SJSA1 (cell line): ENCODE measurements at places on chromosomes 1 and 21. TPM values are rescaled to one million over a fixed set of nuclear protein-coding genes. Genes with fewer than 3 reads are reported as not detected.
A peak's percentile ranks its signal among the peaks of the same experiment; 100 is the strongest.

- H3K36me3 ChIP-seq = peaks cover 8% of the 10 kb centered on the region
- no peaks in the 10 kb centered on the region for H3K27me3 ChIP-seq
- no peak for DNase-seq
- H3K4me3 ChIP-seq = peak overlapping the region; percentile 89
- H3K27ac ChIP-seq = peak overlapping the region; percentile 87; the same call in 1 of the 2 replicates
Measured at GRCh38 chr1:52554267-52554640, 1.4 kb upstream of the TUT4 start.

DNA sequence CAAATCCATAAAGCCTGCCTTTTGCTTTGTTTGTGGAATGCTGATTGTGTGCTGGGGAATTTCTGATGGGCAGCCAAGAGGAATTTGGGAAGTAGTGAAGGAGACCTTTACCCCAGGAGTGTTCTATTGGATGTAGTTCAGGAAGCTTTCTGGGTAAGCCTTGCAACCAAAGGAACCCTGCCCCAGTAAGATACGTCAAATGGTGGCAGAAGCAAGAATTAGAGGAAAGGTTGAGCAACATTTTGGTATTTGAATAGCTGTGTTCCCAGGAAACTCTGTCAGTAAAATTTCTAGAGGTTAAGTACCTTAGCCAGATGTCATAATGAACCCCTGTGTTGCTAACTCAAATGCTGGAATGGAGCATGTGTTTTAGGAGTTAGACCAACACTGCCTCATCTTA is 6.4 kb downstream of the MGST3 start:
- H3K4me3 ChIP-seq = no peak overlapping the region
- no peaks in the 10 kb centered on the region for H3K27me3 ChIP-seq
- no peak overlapping the region for H3K27ac ChIP-seq
- DNase-seq = no peak

DNA sequence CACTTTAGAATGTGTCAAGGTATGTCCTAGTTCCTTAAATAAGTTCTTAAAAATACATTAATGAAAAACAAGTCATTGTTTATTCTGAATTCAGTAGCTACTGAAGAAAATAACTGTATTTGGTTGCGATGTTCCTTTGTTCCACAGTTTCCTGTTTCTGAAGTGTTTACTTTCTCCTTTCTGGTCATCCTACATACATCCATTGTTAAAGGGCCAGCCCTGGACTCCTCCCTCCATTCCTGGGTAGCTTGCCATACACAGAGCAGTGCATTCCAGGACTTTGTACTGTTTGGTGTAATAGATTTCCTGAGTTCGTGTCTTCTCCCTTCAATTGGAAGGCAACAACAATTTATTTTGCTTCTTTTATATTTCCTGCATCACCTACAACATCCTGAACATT is 845.4 kb upstream of the CXADR start:
- H3K4me1 ChIP-seq = peaks cover 3% of the 10 kb centered on the region; the same call in 1 of the 2 replicates
- no peaks in the 10 kb centered on the region for H3K36me3 ChIP-seq
- H3K4me3 ChIP-seq = no peak overlapping the region
- no peak for DNase-seq

GRCh38 chr1:3668148-3668547 is 15.8 kb downstream of the TP73 start:
- no peaks in the 10 kb centered on the region for H3K27me3 ChIP-seq
- no peaks in the 10 kb centered on the region for H3K4me1 ChIP-seq
- no peak for DNase-seq
- H3K27ac ChIP-seq = no peak overlapping the region

DNA sequence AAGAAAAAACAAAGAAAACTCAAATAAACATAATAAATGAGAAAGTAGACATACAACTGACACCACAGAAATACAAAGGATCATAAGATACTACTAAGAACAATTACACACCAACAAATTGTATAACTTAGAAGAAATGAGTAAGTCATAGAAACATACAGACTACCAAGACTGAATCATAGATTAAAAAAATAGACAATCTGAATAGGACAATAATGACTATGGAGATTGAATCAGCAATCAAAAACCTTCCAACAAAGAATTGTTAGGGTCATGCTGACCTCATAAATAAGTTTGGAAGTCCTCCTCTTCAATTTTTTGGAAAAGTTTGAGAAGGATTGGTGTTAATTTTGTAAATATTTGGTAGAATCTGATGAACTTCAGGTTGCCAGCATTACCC is 159.0 kb downstream of the PTBP2 start:
- no peak overlapping the region for H3K27ac ChIP-seq
- H3K4me1 ChIP-seq = no peaks in the 10 kb centered on the region
- H3K4me3 ChIP-seq = no peak overlapping the region
- DNase-seq = no peak
- H3K27me3 ChIP-seq = no peaks in the 10 kb centered on the region

GRCh38 chr1:8116894-8117264 is 90.8 kb upstream of the ERRFI1 start:
- H3K4me1 ChIP-seq = peaks cover 42% of the 10 kb centered on the region
- no peaks in the 10 kb centered on the region for H3K36me3 ChIP-seq
- H3K27me3 ChIP-seq = no peaks in the 10 kb centered on the region
- H3K27ac ChIP-seq = peak overlapping the region; percentile 28
- DNase-seq = peak; percentile 77

DNA sequence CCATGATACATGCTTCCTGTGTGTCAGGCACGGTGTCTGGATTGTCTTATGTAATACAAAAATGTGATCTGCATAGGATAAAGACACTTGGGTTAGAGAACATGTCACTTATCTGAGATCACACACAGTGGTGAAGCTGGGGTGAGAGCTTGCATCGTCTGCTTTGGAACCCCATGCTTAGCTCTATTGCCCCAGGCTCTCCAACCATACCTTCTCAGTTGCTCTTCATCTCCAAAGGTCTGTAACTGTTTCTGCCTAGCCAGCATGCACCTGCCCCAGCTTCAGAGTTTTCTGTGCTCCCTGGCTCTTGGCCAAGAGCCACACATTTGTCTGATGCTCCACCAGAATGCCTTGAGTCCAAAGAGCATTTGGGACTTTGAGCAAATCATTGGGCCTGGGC is 93.9 kb upstream of the COG2 start:
- peaks cover 10% of the 10 kb centered on the region for H3K4me1 ChIP-seq
- H3K4me3 ChIP-seq = no peak overlapping the region
- no peak overlapping the region for H3K27ac ChIP-seq
- no peaks in the 10 kb centered on the region for H3K27me3 ChIP-seq
- DNase-seq = no peak
- H3K36me3 ChIP-seq = no peaks in the 10 kb centered on the region

DNA sequence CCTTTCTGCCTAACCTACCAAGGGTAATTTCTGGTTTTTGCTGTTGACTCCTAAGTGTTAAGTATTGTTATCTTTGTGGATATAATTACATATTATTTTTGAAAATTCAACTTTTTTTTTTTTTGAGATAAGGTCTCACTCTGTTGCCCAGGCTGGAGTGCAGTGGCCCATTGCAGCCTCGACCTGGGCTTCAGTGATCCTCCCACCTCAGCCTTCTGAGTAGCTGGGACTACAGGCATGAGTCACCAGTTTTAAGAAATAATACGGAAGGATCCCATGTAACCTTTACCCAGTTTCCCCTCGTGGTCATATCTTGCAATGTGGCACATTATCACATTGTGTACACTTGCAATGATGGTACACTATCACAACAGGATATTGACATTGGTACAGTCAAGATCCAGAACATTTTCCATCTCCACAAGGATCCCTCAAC is 3.1 kb downstream of the CHD1L start:
- DNase-seq = no peak
- H3K4me1 ChIP-seq = peaks cover 11% of the 10 kb centered on the region
- no peak overlapping the region for H3K4me3 ChIP-seq
- H3K36me3 ChIP-seq = peaks cover 3% of the 10 kb centered on the region

- H3K27me3 ChIP-seq = no peaks in the 10 kb centered on the region
- H3K27ac ChIP-seq = no peak overlapping the region
- DNase-seq = no peak
Measured at GRCh38 chr1:41608211-41608610, 123.7 kb upstream of the EDN2 start.

DNA sequence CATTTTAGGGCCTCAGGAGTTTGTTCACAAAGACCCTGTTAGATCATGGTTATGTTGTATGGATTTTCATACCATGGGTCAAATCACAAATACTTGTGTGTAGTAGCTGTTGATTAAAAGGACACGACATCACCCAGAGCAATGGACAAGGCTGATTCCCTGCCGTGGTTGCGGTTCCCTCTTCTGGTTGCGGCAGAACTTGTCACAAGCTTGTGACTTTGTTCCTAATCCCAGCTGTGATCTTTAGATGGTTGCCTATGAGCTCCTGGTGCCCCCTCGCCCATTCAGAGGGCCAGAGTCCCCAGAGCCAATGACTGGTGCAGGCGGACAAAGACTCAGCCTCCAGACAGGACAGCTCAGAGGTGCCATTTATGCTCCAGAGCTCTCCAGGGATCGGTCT is 11.8 kb upstream of the SDHB start:
- peaks cover 30% of the 10 kb centered on the region for H3K4me1 ChIP-seq
- H3K27me3 ChIP-seq = no peaks in the 10 kb centered on the region
- no peak overlapping the region for H3K4me3 ChIP-seq
- no peak for DNase-seq
- no peaks in the 10 kb centered on the region for H3K36me3 ChIP-seq

DNA sequence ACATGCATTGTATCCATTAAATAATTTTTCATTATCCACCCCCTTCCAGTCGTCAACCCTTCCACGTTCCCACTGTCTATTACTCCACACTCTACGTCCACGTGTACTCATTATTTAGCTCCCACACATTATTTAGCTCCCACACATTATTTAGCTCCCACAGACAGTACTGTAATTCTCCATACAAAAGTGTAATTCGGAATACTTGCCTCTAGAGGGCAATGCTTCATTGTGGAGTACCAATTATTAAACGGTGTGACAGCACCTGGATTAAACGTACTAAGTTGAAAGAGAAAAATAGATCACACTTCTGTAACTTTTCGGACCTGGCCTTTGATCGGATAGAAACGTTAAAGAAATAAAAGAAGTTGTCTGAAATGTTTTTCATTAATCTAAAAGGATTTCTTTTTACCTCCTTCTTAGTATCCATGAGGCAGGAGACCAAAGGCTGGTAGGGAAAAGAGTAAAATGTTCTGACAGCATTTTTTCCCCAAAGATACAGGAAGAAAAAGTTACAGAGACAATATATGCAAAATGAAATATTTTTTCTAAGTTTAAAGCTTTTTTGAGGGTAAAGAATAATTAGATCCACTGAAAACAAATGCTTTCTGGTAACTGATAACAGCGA is 99.2 kb downstream of the LHX8 start:
- no peaks in the 10 kb centered on the region for H3K4me1 ChIP-seq
- no peaks in the 10 kb centered on the region for H3K36me3 ChIP-seq
- H3K27ac ChIP-seq = no peak overlapping the region
- no peak for DNase-seq
- H3K4me3 ChIP-seq = no peak overlapping the region

- H3K4me1 ChIP-seq = no peaks in the 10 kb centered on the region
- H3K36me3 ChIP-seq = no peaks in the 10 kb centered on the region
- no peak overlapping the region for H3K4me3 ChIP-seq
- H3K27me3 ChIP-seq = no peaks in the 10 kb centered on the region
- no peak for DNase-seq
Measured at GRCh38 chr1:193771596-193771995, 585.2 kb upstream of the B3GALT2 start.

- peak overlapping the region; percentile 31 for H3K27ac ChIP-seq
- no peak for DNase-seq
- H3K4me3 ChIP-seq = no peak overlapping the region
- no peaks in the 10 kb centered on the region for H3K27me3 ChIP-seq
- H3K36me3 ChIP-seq = peaks cover 6% of the 10 kb centered on the region
Measured at GRCh38 chr1:40385437-40386358, 12.2 kb downstream of the SMAP2 start.

GRCh38 chr1:205488074-205488723 is 16.3 kb upstream of the CDK18 start:
- H3K36me3 ChIP-seq = no peaks in the 10 kb centered on the region
- DNase-seq = no peak
- no peaks in the 10 kb centered on the region for H3K4me1 ChIP-seq
- H3K4me3 ChIP-seq = no peak overlapping the region
- H3K27me3 ChIP-seq = peaks cover 22% of the 10 kb centered on the region

DNA sequence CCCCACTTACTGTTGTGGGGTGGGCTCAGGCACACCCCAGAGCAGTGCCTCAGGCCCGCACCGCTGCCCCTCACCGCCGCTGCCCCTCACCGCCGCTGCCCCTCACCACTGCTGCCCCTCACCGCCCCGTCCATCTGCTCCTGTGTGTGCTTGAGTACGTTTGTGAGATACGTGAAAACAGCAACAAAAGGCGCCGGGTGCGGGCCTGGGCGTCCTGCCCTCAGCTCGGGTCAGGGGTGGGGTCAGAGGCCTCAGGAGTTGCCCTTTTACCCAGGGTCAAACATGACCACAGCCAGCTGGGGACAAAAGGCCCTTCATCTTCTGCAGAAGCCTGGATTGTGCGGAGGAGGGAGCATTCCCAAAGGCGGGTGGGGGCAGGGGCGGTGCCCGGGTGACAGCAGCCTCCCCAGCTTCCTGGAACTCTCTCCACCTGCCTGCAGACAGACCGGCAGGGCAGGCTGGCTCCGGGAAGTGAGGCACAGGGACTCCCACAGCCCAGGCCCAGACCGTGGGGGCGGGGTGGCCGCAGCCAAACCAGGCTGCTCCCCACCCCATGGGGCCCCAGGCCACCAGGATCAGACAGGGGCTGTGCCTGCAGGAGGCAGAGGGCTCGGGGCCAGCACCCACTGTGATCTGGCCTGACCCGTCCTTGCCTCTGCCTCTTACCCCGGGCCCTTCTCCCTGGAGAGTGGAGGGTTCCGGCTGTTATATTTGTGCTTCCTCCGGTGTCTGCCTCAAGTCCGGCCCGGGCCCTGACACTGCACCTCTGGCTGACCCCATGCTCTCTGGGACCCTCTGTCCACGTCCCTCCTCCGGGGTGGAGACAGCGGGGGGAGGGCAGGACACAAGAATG is 2.3 kb upstream of the VWA1 start:
- H3K36me3 ChIP-seq = no peaks in the 10 kb centered on the region
- peak; percentile 42 for DNase-seq
- H3K4me1 ChIP-seq = peaks cover 7% of the 10 kb centered on the region
- H3K27me3 ChIP-seq = peaks cover 3% of the 10 kb centered on the region
- H3K27ac ChIP-seq = no peak overlapping the region
- H3K4me3 ChIP-seq = no peak overlapping the region

DNA sequence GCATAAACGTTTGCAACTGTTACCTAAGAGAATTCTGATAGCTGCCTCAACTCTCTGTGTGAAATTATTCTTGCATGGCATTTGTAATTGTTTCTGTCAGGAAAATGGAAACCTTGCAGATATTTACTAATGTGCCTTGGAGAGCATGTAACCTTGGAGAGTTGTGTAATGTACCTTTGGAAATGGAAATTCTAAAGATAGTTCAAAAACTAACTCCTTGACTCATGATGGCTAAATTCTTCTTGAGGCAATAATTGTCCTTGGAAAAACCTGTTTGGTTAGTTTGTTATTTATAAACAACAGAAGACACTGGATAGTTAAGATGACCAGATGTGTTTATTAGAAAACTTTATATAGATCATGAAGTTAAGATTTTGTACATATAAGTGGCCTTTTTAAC is 1033.8 kb downstream of the PLA2G4A start:
- H3K4me1 ChIP-seq = no peaks in the 10 kb centered on the region
- no peak overlapping the region for H3K27ac ChIP-seq
- H3K36me3 ChIP-seq = no peaks in the 10 kb centered on the region
- H3K27me3 ChIP-seq = no peaks in the 10 kb centered on the region; the same call in 1 of the 2 replicates
- DNase-seq = no peak
- H3K4me3 ChIP-seq = no peak overlapping the region

SLAMF6 gene
- not detected in 2 replicates for total RNA-seq

UBE2U gene
- total RNA-seq = not detected in 2 replicates

TAS1R1 gene
- not detected in 2 replicates for total RNA-seq

RNU1-3 gene
- under 0.01 and 294 TPM in 2 replicates for total RNA-seq

MAP3K7CL gene
- 5.3 and 11.7 TPM in 2 replicates for total RNA-seq

PADI3 gene
- total RNA-seq = 1.0 and 3.6 TPM in 2 replicates

OTUD7B gene
- 14.2 and 27.2 TPM in 2 replicates for total RNA-seq

PAFAH2 gene
- total RNA-seq = 7.5 and 7.9 TPM in 2 replicates

S100A8 gene
- total RNA-seq = not detected in 2 replicates

CFHR3 gene
- total RNA-seq = not detected in 2 replicates

NGF gene
- total RNA-seq = 1.3 and 6.0 TPM in 2 replicates

TNFAIP8L2 gene
- not detected in 2 replicates for total RNA-seq

INSRR gene
- total RNA-seq = not detected in 2 replicates
